ENCODE measurements at places on chromosomes 12 and 14. TPM values are rescaled to one million over a fixed set of nuclear protein-coding genes. Genes with fewer than 3 reads are reported as not detected.

DNA sequence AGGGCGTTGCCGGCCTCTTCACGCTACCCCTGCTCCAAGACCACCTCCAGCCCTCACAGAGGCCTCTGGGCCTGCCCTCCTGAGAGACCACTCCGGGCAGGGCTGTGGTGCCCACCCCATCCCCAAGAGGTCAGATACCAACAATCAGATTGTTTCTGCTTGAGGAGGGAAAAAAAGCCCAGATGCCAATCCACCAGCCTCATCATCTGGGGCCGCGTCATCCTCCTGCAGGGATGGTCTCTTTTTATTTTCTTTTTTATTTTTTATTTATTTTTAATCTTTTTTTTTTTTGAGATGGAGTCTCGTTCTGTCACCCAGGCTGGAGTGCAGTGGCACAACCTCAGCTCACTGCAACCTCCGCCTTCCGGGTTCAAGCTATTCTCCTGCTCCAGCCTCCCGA lies 93.4 kb downstream of the FBXL14 start:
- DNase-seq, result no peak

- no peak for DNase-seq
These were observed 26.3 kb upstream of the CD69 start for GRCh38 chr12:9786726-9787717.

GRCh38 chr12:13853471-13853870 lies 127.9 kb downstream of the GRIN2B start:
- DNase-seq, result no peak

DNA sequence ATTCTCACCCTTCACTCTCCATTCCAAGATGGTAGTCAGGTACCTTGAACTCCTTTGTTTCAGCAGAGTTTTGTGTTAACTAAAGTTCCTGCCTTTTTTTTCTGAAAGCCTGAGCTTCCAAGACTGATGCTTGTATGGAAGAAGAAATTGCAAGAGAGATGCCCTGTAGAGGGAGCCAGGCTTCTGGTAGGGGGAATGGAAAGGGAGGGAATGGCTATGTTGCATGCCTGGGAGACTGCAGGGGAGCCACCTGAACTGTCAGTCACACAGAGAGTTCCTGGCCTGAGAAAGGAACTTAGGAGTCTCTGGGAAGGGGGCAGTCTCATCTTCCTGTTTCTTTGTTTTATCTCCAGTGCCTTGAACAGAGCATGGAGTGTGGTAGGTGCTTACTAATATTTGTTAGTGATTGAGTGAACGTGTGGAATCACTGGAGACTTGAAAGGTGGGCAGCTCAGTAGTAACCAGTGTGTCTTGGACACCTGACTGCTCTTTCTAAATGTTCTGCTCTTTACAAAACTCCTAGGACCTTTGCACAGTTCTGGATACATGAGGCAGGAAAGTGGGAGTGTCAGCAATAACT lies 132.2 kb downstream of the ANO4 start:
- no peak for DNase-seq

DNA sequence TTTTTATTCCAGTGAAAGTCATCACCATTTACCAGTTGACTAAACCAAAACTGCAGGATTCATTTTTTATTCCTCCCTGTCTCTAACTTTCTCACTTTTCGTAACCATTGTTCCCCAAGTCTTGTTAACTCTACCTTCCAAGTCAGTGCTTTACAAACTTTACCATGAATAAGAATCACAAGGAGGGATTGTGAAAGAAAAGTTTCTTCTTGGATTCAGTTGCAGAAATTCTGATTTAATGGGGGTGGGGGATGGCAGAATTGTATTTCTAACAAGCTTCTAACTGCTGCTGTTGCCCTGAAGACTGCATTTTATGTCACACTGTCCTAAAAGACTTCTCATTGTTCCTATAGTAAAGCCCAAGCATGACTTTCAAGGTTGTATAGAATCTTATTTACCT lies 5.0 kb upstream of the RAB21 start:
- no peak for DNase-seq

DNA sequence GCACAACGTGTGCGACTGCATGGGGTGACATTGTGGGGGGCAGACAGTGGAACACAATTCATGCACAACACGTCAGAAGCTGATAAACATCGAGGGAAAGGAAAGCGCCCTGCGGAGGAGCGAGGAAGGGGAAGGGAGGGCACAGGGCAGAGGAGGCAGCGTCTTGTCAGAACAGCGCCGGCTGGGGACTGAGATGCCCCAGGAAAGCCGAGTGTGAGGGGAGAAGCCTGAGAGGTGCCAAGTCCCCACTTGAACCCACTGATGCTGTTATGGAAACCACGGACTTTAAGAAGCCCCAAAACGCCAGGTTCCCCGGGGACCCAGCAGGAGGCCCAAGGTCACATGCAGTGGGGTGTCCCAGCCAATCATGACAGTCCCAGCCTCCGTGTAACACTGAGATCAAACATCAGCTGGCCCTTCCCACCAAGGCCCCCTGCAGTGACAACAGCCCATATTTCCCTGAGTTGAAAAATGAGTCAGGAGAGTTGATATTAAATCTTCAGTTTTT lies 70.0 kb downstream of the GALNT9 start:
- no peak for DNase-seq

- DNase-seq, result no peak
These were observed 270.8 kb upstream of the BTG1 start for GRCh38 chr12:92416385-92416812.

- DNase-seq, result no peak
These were observed 48.2 kb downstream of the CALM1 start for GRCh38 chr14:90445011-90445410.

DNA sequence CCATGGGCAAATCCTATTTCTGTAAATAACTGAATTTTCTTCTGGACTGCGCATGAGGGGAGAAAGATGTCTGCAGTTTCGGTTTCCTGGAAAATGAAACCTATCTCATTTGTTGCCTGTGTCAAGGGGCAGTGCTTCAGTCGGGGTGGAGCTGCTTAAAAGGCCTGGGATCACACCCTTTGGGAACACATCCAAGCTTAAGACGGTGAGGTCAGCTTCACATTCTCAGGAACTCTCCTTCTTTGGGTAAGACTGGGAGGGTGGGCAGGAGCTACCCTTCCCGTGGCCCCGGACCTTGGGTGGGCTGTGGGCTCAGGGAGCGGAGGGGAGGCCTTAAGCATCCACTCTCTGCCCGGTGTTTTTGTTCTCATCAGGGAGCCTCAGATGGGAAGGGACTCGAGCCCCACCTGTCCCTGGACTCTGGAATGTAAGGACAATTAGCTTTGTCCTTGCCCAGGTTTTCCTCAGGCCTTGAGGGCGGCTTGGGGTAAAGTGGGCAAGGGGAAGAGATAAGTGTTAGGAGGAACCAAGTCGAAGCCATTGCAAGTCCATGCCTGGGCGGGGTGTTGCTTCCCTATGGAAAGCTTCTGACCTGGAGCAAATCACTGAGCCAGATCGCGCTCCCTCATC lies at the start of gene IFI27:
Gene IFI27 (plus strand): TSS at position 185 of the 630 bp plus-strand sequence.
- peak; percentile 83 for DNase-seq

Gene KRT78
- not detected for total RNA-seq

DNA sequence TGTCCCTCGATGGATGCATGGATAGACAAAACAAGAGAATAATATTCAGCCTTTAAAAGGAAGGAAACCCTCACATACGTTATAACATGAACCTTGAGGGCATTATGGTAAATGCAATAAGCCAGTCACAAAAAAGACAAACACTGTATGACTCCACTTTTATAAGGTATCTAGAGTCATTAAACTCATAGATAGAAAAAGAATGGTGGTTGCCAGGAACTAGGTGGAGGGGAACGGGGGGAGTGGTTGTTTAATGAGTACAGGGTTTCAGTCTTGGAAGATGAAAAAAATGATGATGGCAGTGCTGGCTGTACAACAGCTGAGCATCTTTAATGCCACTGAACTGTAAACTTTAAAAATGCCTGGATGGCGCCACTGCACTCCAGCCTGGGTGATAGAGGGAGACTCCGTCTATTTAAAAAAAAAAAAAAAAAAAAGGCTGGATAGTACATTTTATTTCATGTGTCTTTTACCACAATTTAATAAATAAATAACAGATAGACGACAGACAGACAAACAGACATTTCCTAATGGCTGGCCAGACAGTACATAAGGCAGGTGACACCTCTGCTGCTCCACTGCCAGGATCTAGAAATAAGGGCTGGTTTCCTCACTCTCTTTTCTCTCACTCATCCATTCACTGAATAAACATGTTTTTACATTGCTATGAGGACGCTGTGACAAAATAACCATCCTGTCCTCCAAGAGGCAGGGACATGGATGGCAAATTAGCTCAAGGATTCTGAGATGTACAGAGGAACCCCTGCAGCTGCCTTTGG lies 118.8 kb downstream of the FOXN3 start:
- no peak for DNase-seq

Gene OTUB2
- 1.4 TPM for total RNA-seq

DNA sequence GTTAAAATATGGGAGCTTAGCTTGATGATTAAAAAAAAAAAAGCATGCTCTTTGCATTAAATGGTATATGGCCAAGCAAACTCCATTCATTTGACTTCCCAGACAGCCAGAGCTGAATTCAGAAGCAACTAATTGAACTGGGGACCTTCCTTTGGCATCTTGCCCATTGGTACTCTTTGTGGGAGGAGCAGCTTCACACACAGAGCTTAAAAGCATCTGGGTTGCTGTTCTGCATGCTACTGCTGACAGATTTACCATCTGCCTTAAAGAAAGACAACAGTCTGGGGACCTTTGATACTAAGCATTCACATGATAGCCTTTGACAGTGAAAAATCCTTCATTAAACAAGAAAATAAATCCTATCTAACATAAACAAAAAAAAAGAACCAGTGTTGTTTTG lies 977.9 kb downstream of the TMTC2 start:
- no peak for DNase-seq

DNA sequence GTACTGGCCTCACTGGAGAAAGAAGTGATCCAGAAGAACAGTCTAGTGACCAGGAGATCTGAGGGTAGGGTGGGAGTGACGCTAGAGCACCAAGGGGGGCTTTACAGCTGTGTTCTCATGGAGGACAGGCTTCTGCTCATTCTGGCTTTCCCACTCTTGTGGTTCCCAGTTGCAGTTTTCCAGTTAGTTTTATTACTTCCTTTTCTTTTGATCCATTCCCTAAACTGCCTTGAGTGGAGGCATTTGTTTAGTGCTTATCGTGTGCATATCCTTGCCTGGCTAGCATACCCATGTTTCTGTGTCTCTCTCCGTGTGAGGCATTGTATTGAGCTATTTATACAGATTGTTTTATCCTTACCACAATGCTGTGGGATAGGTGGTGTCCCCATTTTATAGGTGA lies 4.0 kb downstream of the MLEC start:
- no peak for DNase-seq

GRCh38 chr14:80049055-80049454 lies 162.2 kb downstream of the DIO2 start:
- DNase-seq, result no peak

- DNase-seq, result no peak
These were observed 265.7 kb downstream of the AKAP6 start for GRCh38 chr14:32594766-32595165.

Gene PTPRQ
- not detected for total RNA-seq

- no peak for DNase-seq
These were observed 6.3 kb downstream of the FLRT2 start for GRCh38 chr14:85535991-85536832.

- no peak for DNase-seq
These were observed 9.1 kb upstream of the DPF3 start for GRCh38 chr14:72902801-72903530.

GRCh38 chr12:76876696-76877229 lies 2.1 kb downstream of the CSRP2 start:
- DNase-seq, result no peak

DNA sequence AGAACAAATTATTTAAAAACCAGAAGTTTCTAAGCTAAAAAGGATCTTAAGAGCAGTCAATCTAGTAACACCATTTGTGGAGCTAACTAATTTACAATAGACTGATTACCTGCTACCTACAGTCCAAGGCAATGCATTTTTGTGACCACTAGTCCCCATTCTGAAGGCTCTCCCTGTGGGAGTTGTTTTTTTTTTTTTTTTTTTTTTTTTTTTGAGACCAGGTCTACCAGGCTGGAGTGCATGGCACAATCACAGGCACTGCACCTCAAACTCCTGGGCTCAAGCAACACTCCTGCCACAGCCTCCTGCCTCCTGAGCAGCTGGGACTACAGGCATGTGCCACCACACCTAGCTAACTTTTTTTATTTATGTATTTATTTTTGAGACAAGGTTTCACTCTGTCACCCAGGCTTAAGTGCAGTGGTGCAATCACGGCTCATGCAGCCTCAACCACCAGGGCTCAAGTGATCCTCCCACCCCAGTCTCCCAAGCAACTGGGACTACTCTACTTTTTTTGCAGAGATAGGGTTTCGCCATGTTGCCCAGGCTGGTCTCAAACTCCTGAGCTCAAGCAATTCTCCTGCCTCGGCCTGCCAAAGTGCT lies 3.9 kb downstream of the GNPTAB start:
- DNase-seq, result no peak

Gene GUCY2C
- total RNA-seq, result 73.8 TPM

- no peak for DNase-seq
These were observed 39.5 kb downstream of the L2HGDH start for GRCh38 chr14:50272498-50272897.

DNA sequence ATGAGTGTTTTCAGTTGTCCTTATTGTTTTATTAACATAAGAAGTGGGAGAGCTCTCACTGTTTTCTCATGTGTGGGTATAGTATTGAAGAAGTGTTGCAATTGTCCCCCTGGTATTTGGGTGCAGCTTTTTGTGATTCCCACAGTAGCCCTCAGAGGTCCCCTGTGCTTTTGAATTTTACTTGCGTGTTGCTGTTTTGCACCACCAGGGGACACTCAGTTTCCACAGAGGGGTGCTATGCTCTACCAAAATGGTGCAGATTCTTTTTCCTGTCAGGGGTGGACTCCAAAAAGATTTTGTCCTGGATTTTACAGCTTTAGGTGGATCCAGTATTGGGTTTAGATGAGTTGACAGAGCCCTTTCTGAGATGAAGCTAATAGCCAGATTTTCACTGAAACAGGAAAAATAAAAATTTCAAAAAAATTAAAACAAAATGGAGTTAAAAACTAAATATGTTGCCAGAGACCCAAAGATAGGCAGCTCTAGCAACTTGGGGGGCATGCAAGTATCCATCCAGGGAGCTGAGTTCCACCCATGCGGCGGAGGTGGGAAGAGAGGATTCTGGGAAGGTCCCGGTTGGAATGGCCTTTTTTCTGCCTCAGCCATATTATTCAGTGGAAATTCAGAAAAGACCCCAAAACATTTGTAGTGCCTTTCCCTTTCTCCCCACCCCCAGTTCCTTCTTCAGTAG lies 50.2 kb downstream of the TTLL5 start:
- DNase-seq, result no peak

DNA sequence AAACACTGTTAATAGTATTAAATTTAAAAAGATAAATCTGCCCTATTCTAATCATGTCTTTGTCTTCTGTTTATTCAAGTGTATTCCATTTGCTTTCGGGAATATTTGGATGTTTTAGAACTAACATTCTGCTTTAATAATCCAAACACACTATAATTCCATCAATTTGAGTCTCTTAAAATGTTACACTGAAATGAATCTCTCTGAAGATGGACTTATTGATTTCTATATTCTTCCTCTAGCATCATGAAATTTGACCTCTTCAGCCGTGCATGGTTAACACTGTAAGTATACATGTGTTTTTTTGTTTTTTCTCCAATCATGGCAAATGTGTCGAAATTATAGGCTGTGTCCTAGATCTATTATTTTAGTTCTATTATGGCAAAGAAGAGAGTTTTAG lies 339.2 kb downstream of the ACSS3 start:
- no peak for DNase-seq

- no peak for DNase-seq
These were observed 285.8 kb downstream of the NRXN3 start for GRCh38 chr14:78455896-78456435.

- no peak for DNase-seq
These were observed 226.8 kb downstream of the FBXL14 start for GRCh38 chr12:1367331-1368291.

GRCh38 chr12:69329669-69330428 lies 18.3 kb upstream of the LYZ start:
- no peak for DNase-seq

- DNase-seq, result no peak
These were observed 1.0 kb upstream of the BTG1 start for GRCh38 chr12:92146497-92147224.

All from mucosa of descending colon (tissue), 3 donors.